ENCODE measurements at places on chromosomes 4 and X.

DNA sequence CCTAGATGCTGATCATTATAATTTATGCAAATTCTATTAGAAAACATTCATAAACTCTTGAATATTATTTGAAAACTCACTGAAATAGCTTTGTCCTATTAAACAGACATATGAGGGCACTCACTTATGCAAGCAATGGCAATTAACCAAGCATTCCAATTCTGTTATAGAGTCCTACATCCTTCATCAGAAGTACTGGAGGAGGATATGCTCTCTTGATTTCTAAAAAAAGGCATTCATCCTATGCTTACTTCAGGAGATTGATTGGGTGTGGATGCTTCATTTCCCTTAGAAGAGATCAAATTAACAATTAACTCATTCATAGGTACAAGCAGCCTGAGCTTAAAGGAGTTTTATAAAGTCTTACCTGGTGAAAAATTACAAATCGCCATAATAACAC, 1317.2 kb downstream of the PCDH7 start:
- DNase-seq = no peak

GRCh38 chr4:24624381-24624780, 40.0 kb upstream of the DHX15 start:
- DNase-seq = no peak

DNA sequence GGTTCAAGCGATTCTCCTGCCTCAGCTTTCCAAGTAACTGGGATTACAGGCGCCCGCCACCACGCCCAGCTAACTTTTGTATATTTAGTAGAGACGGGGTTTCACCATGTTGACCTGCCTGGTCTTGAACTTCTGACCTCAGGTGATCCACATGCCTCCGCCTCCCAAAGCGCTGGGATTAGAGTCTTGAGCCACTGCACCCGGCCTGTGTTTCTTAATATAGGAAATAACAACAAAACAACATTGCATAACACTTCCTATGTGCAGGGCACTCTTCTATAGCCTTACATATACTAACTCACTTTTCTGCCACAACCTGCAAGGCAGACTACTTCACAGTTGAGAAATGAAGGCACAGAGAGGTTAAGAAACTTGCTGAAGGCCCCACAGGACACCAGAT, 12.8 kb upstream of the TMEM131L start:
- DNase-seq = no peak

- no peak for DNase-seq
Measured at GRCh38 chrX:6024204-6024603, 204.5 kb downstream of the NLGN4X start.
